ENCODE measurements at places on chromosomes 7 and 10.

DNA sequence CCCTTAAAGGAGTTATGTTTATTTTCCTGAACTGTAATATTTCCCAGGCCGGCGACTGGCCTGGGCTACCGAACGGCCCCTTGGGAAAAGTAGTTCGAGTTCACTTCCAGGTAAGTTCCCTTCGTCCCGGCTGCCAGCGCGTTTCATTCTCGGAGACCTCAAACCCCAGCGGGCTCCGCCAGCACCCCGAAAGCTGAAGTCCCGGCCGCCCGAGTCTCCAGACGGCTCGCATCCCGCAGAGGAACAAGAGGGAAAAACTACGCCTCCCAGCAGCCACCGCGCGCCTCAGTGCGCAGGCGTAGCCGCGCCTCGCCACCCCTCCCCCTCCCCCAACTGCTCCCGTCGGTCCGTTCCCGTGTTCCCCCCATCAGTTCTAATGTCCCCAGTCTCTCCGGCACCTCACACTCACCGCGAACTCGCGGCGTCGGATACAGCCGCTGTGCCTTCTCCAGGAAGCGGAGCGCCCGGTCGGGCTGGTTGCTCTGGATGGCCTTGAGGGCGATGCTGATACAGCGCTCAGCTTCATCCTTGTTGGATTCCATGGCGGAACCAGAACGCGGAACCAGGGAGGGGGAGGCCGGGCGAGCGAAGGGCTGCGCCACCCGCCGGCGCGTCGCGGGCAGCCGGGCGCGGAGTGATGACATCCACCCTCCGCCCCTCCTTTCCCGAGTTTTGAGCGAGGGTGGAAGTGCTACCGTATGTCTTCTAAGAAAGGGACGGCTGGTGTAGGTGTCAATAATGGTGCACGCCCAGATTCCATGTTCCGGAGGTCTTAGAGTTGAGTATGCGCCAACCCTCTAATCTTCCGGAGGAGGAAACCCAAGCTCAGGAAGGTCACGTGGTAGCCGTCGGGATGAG, at the start of gene DNAJB12:
Gene DNAJB12, minus strand, starts transcription at position 564 of the 858 bp plus-strand sequence. Its CDS starts 22 bp downstream, at position 542.
- peak; percentile 95 for DNase-seq

- DNase-seq, result no peak
Observed at GRCh38 chr10:51875610-51876009, 176.2 kb upstream of the CSTF2T start.

- DNase-seq, result no peak
Observed at GRCh38 chr10:126474031-126474430, 85.8 kb upstream of the ADAM12 start.

GRCh38 chr10:18312374-18313139, 172.3 kb downstream of the CACNB2 start:
- DNase-seq, result peak; percentile 45

GRCh38 chr7:46054272-46054671, 133.2 kb upstream of the IGFBP3 start:
- DNase-seq, result no peak

DNA sequence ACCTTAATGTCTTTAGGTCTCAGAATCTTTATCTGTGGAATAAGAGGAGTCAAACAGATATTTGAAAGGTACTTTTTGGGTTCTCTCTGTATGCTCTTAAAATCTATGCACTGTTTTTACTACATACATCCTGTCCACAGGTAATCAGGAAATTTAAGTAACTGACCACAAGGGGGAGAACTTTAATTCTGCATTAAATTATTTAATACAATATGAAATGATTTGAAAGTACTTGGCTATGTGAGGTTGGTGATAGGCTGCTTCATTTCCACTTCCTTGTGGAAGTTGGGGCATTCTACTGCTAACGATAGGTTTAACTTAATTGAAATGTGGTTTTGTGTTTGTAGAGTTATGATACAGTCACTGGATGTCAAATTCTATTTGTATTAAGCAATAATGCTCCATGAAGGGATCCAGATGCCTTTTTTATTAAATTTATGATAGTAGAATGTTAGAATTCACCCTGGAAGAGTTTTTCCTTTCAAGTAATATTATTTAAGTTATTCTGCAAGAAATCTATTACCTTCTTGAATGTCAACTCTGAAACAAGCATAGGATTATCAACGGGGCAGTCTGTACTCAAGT, 6.0 kb downstream of the TEX47 start:
- no peak for DNase-seq

DNA sequence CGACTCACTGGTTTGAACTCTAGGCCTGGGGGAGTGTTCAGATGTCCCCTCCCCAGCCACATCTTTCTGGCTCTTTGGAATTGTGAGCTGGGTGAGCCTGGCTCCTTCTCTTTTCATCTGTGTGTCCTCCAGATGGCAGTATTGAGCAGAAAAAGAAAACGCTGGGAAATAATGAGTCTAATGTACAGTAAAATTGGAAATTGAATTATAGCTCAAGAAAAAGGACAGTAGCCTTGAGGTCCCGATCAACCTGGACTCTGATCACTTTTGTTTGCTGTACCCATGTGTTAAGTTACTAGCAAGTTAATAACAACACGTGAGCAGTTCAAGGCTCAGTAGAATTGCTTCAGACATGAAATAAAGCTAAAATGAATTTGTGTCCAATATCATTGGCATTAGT, 77.9 kb downstream of the SNX10 start:
- peak; percentile 67 for DNase-seq

GRCh38 chr10:28105561-28105960, 106.7 kb upstream of the ODAD2 start:
- no peak for DNase-seq

DNA sequence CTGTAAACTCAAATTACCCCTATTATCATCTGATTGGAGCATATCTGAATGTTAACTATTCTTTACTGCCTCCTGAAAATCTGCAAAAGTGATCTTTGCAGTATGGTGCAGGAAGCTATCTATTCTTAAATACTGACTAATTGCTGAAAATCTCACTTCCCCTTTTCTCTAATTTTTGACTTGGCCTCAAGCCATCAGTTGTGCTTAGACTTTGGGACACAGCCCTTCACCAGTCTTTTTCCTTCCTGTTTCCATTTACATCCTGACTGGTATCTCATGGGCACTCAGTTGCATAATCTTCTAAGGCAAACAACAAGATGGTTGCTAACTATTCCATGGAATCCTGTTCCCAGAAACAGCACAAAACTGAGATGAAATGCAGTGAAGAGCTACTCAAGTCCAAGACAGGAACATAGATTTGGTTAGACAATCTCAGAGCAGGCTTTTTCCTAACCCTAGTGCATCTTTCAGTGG, 228.5 kb downstream of the SORCS1 start:
- peak; percentile 48 for DNase-seq

DNA sequence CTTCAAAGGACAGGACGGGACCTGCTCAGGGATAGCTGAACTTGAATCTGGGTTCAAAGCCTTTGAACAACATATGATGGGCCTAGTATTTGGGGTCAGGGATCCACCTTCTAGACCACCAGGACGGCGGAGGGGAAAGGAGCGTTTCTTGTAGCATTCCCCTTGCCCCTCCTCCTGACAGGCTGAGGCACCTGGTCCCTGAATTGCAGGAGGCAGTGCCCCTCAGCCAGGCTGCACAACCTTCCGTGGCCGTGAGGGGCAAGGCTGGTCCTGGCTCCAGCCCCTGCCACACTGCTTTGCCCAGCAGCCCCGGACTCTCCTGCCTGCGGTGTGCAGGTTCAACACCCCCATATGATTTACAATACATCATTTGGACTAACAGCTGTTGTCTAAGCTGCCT, 58.1 kb downstream of the INSIG1 start:
- no peak for DNase-seq

DNA sequence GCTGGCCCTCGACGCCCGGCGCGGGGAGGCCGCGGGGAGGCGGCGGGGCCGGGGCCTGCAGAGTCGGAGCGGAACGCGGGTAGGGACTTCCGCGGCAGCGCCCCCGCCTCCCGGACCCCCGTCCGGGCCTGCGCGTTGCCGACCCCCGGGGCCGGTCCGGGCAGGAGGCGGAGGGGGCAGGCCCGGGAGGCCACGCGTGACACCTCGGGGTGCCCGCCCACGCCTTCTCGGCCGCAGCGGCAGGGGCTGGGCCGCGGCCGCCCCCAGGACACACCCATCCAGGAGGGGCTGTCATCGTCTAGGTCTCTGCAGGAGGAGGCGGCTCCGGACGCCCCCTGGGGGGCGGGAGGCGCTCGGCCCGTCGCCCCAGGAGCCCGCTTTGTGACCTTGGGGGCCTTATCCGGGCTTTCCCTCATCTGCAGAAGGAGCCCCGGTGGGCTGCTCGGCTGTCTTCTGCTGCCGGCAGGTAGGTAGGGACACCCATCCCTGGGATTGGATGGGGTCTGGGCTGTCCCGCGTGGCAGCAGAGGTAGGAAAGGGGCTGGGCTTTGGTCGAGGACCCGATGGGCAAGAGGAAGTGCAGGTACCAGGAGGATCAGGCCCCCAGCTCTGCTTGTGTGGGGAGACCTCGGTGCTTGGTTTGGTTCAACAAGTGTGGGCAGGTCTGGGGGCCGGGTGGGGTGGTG, 569 bp downstream of the ZNF316 start:
- DNase-seq, result no peak

DNA sequence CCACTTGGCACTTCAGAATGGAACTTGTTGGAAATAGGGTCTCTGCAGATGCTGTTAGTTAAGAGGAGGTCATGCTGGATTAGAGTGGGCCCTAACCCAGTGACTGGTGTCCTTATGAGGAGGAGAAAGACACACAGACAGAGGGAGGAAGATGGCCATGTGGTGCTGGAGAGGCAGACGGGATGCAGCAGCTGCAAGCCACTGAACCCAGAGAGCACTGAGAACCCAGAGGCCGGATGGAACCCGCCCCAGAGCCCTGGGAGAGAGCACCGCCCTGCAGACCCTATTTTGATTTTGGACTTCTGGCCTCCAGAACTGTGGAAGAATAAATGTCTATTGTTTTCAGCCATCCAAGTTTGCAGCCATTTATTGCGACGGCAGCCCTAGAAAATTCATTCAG, 58.0 kb upstream of the EBF3 start:
- no peak for DNase-seq

DNA sequence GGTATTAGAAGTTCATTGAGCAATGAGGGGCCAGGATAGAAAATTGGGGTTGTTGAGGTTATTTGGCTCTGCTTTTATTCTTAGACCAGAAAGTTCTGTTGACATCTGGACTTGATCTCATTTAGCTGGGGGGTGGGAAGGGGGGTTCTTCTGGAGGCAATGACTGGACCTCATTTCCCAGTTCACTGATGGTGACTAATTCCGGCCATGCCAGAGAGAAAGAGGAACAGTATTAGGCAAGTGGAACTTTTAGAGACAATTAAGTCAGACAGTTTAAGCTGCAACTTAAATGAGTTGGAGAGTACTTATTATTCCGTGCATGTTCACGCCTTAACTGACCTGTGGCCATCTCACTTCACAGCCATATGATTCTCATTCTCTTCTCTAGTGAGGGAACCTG, 512.5 kb downstream of the REEP3 start:
- no peak for DNase-seq

DNA sequence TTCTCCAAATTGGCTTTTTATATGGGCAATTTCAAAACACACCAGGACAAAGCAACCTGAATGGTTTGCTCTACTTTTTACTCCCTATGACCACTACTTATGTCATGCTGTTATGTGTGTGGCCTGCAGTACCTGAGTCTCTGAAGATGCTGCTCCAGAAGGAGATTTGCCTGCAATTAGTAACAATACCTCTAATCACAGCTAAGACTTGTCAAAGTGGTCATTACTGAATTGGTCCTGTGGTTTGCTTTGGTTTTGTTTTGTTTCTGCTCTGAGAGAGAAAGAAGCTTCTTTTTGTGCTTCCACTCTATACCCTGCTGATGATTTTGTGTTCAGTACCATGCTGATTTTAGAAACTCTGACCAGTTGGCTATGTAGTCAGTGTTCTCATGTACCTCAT, 25.5 kb downstream of the HGF start:
- no peak for DNase-seq

DNA sequence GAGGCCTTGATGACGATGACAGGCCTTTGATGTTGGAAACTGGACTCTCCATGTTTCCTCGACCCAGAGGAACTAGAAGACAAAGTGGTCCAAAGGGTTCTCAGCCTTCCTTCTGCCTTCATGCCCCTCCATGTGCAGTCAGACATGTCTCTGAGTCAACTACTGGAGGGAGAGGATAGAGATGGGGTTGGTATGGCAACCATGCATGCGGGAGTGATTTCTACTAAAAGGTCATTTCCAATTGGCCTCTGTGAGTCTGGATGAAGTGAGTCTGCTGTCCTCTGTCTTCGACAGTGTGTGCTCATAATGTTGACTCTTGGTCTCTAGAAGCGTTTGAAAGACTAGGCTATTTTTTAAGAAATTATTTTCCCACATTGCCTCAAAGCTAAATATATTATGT, 29.2 kb downstream of the STK17A start:
- DNase-seq, result no peak

- no peak for DNase-seq
Observed at GRCh38 chr10:91782539-91782938, 15.7 kb upstream of the TNKS2 start.

DNA sequence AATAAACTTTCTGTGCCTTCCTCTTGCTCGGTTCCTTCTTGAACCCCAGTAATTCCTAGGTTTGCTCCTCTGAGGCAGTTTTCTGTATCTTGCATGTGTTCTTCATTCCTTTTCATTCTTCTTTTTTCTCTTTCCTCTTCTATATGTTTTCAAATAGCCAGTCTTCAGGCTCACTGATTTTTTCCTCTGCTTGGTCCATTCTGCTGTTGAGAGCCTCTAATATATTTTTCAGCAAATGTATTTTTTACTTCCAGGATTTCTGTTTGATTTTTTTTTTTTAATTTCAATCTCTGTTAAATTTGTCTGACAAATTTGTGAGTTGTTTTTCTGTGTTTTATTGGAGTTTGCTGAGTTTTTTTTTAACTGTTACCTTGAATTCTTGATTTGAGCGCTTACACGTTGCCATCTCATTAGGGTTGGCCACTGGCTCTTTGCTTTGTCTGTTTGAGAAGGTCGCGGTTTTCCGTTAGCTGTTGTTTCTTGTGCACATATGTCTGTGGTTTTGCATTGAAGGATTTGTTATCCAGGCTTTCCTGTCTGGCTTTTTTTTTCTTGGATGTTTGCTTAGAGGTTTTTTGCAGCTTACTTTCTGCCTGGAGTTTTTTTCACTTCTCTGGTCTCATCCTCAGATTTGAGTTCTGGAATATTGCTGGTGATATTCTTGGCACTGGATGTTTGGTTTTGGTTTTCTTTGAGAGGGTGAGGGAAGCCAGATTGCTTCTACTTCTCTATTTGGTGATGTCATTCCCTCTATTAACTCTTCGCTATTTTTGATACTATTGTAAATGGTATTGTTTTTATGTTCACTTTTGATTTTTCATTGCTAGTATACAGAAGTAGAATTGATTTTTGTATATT, 12.7 kb downstream of the SPRN start:
- DNase-seq, result no peak

- DNase-seq, result peak; percentile 14
Observed at GRCh38 chr7:33905389-33906032, at the start of gene BMPER. BMPER (plus strand) TSS chr7:33905539; CDS start chr7:33905614, 75 bp downstream.

- DNase-seq, result peak; percentile 52
Observed at GRCh38 chr10:11447586-11447985, 163.9 kb downstream of the USP6NL start.

DNA sequence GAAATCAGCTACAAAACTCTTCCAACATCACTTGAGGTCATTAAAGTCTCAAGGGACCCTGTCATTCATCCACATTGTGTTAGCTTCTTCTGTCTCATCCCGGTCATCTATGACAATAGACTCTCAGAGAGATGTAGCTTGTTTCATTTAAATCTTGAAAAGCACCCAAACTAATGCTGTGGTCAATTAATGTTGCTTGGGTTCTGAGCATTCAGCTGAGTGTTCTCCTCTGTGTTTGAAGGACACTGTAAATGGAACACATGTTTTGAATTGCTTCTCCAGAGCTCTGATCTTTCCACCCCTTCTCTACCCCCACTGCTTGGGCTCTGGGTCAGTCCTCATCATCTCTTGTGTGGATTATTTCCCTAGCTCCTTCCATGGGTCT, 19.6 kb upstream of the ADD3 start:
- DNase-seq, result no peak
